ENCODE measurements at places on chromosomes 11 and 22.

GRCh38 chr11:111745719-111746504 lies 20.3 kb downstream of the PPP2R1B start:
- DNase-seq, result no peak

DNA sequence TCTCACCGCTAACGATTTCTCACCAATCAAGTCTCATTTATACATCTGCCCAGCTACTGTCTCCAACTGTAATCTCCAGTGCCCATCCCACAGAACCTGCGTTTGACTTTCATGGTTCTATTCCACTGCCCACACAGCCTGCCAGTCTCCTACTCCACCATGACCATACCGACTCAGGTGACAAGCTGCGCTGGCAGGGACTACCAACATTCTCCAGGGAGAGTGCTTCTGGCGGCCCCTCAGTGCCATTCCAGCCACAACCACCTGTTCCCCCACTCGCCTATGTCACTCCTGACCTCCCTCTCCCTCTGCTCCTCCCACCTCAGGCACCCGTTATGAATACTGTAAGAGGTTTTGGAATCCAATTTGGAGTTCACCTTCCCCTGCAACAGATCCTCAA lies 108.5 kb upstream of the BID start:
- peak; percentile 56 for DNase-seq

GRCh38 chr11:34351687-34352469 lies 5.9 kb downstream of the ABTB2 start:
- no peak for DNase-seq

- no peak for DNase-seq
These were observed 44.3 kb downstream of the TBC1D22A start for GRCh38 chr22:46806794-46807193.
